ENCODE measurements at places on chromosomes 1 and 21.

- DNase-seq = no peak
These were observed 53.3 kb upstream of the WASF2 start for GRCh38 chr1:27543284-27543683.

DNA sequence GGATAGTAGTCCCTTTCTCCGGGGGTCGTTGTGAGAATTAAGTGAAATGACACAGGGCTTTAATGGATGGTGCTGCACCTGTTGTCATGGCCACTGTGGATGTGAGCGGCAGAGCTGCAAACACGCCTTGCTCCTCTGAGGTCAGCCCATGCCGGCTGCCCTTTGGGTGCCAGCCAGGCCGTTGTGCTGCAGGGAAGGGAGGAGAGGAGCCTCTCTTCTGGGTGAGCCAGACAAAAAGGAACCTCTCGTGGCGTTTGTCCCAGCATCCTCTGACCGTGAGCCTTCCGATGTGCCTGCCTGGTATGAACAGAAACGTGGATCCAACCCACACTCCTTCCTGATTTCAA, 383.0 kb upstream of the VAMP3 start:
- no peak for DNase-seq

DNA sequence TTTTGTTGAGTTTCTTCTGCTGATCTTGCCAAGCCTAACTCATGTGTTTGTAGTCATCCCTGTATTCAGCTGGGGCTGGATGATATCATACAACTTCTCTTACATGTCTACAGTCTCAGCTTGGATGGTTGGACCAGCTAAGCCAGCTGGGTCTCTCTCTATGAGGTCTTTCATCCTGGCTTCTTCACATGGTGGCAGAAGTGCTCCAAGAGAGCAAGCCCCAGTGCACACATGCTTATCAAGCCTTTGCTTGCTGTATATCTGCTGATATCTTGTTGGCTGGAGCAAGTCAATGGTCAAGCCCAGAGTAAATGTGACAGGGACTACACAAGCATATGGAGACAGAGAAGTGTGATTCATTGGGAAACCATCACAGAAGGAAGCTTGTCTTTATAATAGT, 29.2 kb upstream of the SLC44A5 start:
- no peak for DNase-seq

- DNase-seq = peak; percentile 49
These were observed 87.4 kb downstream of the FASLG start for GRCh38 chr1:172746091-172746949.

DNA sequence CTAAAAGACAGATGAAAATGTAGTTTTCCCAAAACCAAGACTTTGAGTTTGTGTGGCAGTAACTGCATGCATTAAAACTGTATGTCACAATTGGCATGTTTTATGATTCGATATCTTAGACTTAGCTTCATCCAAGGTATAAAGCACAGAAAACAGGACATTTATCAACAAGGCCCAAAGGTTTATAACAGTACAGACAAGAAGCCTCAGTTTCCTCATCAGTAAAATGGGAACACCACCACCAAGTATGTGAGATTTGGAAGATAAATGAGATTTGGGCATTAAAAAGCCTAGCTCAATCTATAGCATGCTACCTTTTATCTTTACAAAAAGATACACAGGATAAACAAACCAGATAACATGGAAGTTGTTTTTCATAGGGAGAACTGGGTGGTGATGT, 128.5 kb downstream of the DAB1 start:
- DNase-seq = no peak

DNA sequence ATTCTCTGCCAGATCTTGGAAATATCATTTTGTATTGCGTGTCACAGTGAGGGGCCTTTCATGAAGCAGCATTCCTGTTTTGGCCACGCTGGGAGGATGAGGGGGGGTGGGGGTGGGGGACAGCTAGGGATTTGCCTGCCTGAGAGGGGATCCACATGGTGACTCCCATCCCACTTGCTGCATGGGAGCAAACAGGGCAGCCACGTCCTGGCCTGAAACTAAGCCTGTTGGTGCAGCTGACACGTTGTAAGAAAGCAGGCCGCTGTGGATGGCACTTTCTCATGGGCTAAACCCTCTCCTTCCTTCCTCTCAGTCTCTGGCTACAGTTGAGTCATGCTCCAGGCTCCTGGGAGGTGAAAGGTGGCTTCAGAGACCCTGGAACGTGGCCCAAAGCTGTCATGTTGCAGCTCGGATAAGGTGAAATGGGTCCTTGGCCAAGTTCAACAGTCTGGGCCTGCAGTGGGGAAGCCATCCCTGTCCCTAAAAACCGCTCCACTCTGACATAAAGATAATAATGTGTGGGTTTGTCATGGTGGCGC, 346.7 kb upstream of the VAMP3 start:
- DNase-seq = no peak

DNA sequence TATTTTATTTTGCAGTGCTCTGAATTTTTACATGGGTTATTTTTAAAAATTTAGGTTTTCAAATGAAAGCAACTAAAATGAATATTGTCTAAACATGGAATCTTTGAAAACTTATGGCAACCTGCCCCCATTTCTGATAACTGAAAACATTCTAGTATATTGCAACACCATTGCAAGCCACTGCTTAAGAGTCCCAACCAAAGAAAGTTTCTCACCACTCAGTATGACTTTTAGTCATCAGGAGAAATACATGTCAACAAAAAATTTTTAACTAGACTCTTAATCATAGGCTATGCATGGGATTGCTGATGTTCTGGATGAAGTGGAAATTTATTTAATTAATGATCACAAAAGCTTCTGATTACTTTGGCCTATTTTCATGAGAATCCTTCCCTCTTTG, 112.1 kb downstream of the TNFSF18 start:
- no peak for DNase-seq

- no peak for DNase-seq
These were observed 4.0 kb downstream of the CFAP45 start for GRCh38 chr1:159895836-159896545.

DNA sequence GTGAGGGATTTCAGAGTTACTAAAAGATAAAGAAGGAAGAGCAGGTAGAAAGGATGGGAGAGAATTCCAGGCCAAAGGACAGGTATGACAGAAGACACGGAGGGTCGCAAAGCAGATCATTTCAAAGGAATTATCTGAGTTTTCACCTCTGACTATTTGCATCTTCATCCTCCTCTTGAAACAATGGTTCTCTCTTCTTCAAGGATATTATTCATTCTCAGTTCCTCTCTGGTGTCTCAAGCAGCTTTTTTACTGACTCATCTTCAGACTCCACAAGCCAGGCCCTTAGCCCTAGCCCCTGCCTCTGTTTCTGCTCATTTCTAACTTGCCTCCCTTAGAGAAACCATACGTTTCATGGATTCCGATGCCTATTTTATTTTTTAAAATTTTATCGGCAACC, 15.0 kb downstream of the DDX59 start:
- DNase-seq = no peak

DNA sequence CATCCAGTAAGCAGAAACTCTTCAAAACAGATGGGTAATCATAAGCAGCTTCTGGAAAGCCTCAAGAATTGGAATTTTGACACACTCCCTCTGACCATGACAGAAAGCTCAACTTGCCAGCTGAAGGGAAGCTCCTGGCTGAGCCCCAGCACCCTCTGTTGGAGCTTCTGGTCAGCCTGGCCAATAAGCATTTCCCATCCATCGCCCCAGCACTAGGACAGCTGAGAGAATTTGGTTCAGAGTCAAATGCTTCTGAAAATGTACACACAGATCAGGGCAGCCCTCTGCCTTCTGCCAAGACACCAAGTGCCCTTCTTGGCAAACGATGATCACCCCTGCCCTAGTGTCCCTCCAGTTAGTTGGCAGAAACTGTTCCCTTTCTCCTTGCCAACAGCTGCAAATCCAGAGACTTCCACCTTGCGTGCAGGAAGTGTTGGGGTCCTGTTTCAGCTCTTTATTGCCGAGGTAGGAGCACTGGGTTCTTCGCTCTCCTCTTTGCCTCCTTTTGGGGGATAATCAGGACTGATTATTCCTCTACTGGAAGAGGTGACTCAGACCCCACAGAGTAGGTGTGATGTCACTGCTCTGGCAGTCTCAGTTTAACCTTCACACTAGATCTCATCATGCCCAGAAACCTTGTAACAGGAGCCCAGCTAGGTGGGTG, 11.9 kb downstream of the PIGV start:
- DNase-seq = peak; percentile 55

DNA sequence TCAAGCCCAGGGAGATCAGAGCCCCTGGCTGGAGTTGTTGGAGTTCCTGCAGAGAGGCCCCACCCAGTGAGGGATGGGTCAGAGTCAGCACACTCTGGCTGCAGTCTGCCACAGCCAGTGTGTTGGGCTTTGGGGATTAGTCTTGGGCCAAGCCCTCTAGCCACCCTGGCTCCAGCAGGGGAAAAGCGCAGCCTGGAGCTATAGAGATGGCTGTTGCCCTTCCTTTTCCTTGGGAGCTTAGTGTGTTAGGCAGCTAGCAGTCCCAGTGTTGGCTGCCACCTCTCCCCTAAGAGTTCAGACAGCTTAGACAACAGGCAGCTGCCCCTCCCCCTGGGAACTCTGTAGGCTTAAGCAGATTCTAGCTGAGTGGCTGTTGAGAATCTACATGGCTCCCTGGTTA, 45.1 kb downstream of the DPT start:
- no peak for DNase-seq

DNA sequence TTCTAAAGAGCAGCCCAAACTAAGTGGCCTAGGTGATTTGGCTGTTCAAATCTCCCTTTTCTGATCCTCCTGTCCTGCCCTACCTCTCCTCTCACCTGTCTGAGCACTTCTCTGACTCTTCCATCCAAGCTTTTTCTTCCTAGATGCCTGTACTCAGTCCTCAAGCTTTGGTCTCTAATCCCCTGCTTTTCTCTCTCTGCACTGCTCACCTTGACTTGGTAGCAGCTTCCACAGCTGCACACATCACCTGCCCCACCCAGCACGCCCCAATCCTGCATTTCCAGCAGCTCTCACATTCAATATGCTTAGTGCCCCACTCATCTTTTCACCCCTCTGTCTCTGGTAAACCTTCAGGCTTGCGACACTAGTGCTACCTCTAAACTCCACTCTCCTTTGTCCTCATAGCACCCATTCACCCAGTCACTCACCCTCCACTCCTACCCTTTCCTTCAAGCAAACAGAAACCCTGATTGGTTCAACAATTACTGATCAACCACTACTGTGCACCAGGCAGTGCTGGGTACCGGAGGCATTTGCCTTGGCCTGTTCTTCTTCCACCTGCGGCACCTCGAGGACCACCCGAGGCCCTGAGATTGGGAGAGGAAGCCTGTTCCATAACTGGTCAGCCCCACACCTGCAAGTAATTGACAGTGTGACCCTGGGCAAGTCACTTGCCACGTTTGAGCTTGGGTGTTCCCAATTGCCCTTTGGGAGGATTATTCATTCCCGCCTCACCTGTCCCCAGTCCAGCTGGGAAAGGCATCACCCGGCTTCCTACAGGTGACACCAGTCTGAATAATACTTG, 136.1 kb upstream of the EDN2 start:
- DNase-seq = peak; percentile 8

DNA sequence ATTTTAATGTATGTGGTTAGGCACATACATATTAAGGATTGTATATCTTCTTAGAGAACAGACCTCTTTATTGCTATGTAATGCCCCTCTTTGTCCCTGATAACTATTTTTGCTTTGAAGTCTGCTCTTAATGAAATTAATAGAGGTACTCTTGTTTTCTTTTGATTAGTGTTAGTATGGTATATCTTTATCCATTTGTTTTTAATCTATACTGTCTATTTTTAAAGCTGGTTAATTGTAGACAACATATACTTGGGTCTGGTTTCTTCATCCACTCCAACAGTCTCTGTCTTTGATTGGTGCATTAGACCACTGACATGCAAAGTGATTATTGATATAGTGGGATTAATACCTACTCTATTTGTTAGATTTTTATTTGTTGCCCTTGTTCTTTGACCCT, 36.0 kb downstream of the LEPR start:
- no peak for DNase-seq

DNA sequence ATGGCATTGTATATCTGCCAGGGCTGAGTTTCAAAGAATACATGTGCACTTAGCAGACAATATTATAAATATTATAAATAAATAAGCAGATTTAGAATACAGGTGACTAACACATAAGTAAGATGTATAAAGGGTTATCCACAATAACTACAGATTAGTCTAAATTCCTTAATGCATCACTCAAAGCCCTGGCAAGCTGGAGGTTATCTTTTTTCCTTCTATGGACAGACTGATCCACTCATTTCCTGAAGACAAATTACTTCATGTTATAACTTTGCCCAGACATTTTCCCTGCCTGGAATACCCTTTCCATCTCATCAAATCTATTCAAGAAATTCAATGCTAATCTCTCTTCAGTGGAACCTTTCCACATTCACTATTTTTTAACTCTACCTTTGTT, 38.8 kb downstream of the LUZP1 start:
- no peak for DNase-seq

GRCh38 chr1:166960858-166961474, 14.4 kb downstream of the ILDR2 start:
- no peak for DNase-seq

DNA sequence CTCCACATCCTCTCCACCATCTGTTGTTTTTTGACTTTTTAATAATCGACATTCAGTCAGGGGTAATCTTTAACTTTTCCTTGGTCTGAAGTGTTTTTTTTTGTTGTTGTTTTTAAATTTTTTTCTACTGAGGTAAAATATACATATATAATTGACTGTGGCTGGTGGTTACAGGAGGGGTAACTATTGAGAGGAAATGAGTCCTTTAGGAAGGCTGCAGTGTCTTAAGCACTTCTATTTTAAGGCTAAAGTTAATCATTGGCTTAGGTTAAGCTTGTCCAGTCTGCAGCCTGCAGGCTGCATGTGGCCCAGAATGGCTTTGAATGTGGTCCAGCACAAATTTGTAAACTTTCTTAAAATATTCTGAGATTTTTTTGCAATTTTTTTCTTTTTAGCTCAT, 172.5 kb downstream of the CTH start:
- no peak for DNase-seq

DNA sequence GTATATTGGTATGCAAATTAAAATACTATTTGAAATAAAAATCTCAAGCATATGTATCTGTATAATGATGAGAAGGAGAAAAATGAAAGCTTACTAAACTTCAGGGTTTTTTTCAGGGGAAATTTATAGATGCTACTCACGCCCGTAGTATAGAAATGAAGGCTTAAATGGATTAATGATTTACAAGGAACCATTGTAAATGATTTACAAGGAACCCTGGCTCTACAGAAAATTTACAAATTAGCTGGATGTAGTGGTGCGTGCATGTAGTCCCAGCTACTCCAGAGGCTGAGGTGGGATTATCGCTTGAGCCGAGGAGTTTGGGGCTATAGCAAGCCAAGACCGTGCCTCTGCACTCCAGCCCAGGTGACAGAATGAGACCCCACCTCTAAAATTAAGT, 150.5 kb downstream of the PCBP3 start:
- DNase-seq = no peak

DNA sequence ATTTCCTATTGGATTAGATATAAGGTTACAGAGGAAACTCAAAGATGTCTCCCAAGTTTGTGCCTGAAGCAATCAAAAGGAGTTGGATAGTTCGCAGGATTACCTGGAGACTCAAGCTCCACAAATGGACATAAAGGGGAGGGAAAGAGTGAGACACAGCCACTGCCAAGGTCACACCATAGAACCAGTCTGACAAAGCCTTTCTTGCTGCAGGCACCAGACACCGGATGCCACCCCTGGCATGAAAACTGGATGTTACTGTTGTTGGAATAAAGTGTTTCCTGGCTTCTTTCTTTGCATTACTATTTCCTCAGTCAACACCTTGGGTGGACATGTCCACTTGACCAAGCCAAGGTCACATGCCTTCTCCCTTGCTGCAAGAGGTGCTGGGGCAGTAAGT, 70.6 kb downstream of the SNRPE start:
- no peak for DNase-seq

- no peak for DNase-seq
These were observed 6.5 kb downstream of the ENO1 start for GRCh38 chr1:8871965-8872399.

GRCh38 chr1:51491166-51491981, 27.7 kb downstream of the EPS15 start:
- DNase-seq = no peak
